T-cell (primary cell): ENCODE measurements at places on chromosomes 4 and X. TPM values are rescaled to one million over a fixed set of nuclear protein-coding genes. Genes with fewer than 3 reads are reported as not detected.

Gene ABCE1
- 65.4 TPM for total RNA-seq

Gene REELD1
- 0.78 TPM for total RNA-seq

Gene C4orf51
- total RNA-seq, result not detected

Gene SLC9A6
- total RNA-seq, result 15.9 TPM

Gene C1QTNF7
- total RNA-seq, result not detected

Gene TEX13C
- total RNA-seq, result not detected

Gene CT47B1
- not detected for total RNA-seq

GRCh38 chrX:66012094-66012534 is 27.8 kb downstream of the VSIG4 start:
- H3K27ac ChIP-seq, result peak overlapping the region; percentile 23
- no peaks in the 10 kb centered on the region for H3K27me3 ChIP-seq
- H3K4me3 ChIP-seq, result no peak overlapping the region
- H3K36me3 ChIP-seq, result no peaks in the 10 kb centered on the region

DNA sequence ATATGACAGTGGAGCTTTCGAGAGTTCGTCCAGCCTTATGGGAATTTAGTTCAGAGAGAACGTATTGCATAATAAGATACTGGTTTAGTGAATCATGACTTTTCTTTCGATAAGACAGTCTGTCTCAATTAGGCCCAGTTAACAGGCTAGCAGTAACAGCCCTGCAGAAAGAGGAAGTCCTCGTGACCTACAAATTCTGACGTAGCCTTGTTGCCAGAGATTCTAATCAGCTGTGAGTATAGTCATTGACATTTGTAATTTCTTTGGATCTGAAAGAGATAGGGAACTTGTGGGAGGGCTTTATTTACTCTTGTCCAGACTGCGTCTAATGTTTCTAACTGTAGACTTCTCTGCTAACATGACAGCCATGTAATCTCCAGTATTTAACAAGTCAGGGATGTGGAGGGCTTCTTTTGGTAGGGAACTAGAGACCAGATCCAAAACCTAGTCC is 15.8 kb downstream of the ART3 start:
- no peaks in the 10 kb centered on the region for H3K4me1 ChIP-seq
- DNase-seq, result no peak
- no peak overlapping the region for H3K4me3 ChIP-seq
- H3K27ac ChIP-seq, result no peak overlapping the region

DNA sequence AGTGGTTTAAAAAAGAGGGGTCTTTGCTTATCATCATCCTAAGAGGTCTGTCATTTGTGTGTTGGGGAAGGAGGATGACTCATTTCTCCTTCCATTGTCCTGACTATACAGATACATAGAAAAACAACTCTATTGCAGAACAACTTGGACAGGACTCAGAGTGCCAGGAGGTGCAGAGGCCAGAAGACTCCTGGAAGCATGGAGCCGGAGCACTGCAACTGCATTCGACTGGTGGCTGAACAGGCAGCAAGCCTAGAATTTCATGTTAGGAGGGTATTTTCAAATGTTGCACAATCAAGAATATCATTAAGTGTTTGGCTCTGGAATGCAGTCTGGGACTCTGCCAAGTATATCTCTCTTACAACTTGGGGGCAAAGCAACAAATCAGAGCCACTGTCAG is 35.0 kb upstream of the MAML3 start:
- H3K4me1 ChIP-seq, result no peaks in the 10 kb centered on the region
- no peak for DNase-seq
- no peak overlapping the region for H3K27ac ChIP-seq
- H3K4me3 ChIP-seq, result no peak overlapping the region

DNA sequence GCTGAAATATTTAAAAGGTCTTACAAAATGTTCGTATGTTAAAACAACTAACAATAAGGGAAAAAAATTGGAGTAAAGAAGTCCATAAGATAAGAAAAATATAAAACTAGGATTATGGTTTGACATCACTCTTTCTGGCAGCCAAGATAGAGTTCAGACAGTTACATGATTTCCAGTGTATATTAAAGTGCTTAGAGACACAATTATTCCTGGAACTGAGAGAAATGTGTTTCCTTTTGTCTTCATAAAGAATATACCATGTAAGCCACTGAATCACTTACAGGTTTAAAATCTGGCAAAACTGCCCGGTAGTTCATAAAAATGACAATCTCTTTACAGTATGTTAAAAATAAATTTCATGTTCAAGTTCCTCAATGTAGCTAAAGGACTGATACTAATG is 538.7 kb upstream of the ATOH1 start:
- H3K4me1 ChIP-seq, result no peaks in the 10 kb centered on the region
- DNase-seq, result no peak
- H3K27me3 ChIP-seq, result no peaks in the 10 kb centered on the region
- no peak overlapping the region for H3K4me3 ChIP-seq
- no peak overlapping the region for H3K27ac ChIP-seq

GRCh38 chr4:183205709-183206108 is 106.7 kb downstream of the WWC2 start:
- H3K4me1 ChIP-seq, result no peaks in the 10 kb centered on the region
- no peak for DNase-seq
- H3K36me3 ChIP-seq, result no peaks in the 10 kb centered on the region

DNA sequence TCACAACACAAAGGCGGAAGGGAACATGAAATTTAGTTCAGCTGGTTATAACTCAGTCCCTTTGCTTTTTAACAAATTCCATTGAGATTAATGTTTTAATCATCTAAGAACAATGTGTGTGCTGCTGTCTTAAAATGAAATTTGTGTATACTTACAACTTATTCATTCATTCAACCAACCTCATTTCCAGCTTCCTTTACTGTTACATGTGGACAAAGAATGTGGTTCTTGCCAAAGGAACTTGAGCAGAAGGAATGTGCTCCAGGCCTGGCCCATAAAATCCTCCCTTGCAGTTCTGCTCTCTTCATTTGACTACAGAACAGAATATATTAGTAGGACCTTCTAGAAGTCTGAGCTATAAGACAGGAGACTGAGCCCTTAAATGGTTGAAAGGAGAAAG is 176.8 kb upstream of the GLRA2 start:
- H3K36me3 ChIP-seq, result no peaks in the 10 kb centered on the region
- no peak overlapping the region for H3K4me3 ChIP-seq
- H3K27me3 ChIP-seq, result no peaks in the 10 kb centered on the region
- H3K4me1 ChIP-seq, result no peaks in the 10 kb centered on the region

- DNase-seq, result no peak
- no peak overlapping the region for H3K4me3 ChIP-seq
- no peak overlapping the region for H3K27ac ChIP-seq
- no peaks in the 10 kb centered on the region for H3K36me3 ChIP-seq
Observed at GRCh38 chr4:144611850-144612249, 34.1 kb upstream of the HHIP start.

GRCh38 chr4:83516042-83516772 is 19.7 kb upstream of the GPAT3 start:
- H3K27me3 ChIP-seq, result no peaks in the 10 kb centered on the region
- no peak overlapping the region for H3K27ac ChIP-seq
- H3K36me3 ChIP-seq, result no peaks in the 10 kb centered on the region
- no peak overlapping the region for H3K4me3 ChIP-seq

DNA sequence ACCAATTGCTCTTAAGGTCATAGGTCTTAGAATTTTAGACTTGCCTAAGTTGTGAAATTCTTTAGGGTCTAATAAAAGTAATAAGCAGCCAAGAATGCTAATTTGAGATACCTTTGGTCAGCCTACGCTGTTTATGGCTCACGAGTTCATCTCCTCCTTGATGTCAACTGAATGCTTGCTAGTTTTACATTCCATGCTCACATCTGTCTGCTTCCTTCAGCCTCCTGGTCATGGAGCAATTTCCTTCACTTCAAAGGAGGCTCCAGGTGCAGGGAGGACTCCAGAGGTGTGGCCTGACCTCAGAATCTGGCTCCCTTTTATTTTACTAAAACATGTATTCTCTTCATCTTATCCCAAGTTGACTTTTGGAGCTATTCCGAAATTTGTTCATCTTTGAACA is 23.3 kb upstream of the LNX1 start:
- no peak overlapping the region for H3K27ac ChIP-seq
- H3K27me3 ChIP-seq, result no peaks in the 10 kb centered on the region
- no peaks in the 10 kb centered on the region for H3K4me1 ChIP-seq
- no peak for DNase-seq

GRCh38 chr4:25448379-25449109 is 71.5 kb downstream of the ANAPC4 start:
- no peak overlapping the region for H3K4me3 ChIP-seq
- no peaks in the 10 kb centered on the region for H3K27me3 ChIP-seq
- no peak overlapping the region for H3K27ac ChIP-seq
- H3K36me3 ChIP-seq, result no peaks in the 10 kb centered on the region
- no peaks in the 10 kb centered on the region for H3K4me1 ChIP-seq

DNA sequence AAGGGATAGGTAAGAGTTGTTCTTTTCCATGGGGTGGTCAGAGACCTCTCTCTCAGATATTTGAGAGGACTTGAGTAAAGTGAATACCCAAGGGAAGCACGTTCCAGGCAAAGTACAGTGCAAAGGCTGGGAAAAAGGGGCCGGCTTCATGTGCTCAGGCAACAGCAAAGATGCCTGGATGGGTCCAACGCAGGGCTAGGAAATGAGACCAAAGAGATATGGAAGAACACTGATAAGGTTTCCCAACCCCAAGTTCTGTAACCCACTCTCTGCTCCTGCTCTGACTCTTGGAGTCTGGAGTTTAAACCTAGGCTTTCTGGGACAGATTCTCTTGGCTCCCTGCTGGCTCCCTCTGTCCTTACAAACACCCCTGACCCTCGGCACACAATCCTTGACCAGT is 36.2 kb upstream of the PROM1 start:
- H3K27me3 ChIP-seq, result peaks cover 21% of the 10 kb centered on the region
- H3K27ac ChIP-seq, result no peak overlapping the region
- no peak overlapping the region for H3K4me3 ChIP-seq
- H3K4me1 ChIP-seq, result peaks cover 29% of the 10 kb centered on the region

DNA sequence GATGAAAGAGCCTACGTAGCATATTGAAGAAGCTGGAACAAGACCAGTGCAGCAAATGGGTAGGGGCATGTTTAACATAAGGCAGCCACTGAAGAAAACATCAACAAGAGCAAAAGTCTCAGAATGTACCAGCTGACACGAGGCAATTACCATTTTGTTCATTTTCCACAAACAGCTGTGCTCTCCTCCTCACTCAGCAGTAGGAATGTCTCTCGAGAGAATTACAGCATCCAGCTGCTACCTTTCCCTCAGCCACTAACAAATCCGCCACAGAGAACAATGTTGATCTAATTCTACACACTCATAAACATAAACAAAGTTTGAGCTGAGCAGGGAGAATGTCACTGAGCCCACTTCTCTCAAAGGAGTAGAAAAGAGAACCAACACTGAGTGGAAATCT is 68.0 kb downstream of the OPHN1 start:
- no peak for DNase-seq
- H3K27me3 ChIP-seq, result no peaks in the 10 kb centered on the region
- no peak overlapping the region for H3K4me3 ChIP-seq
- H3K27ac ChIP-seq, result no peak overlapping the region
- H3K4me1 ChIP-seq, result no peaks in the 10 kb centered on the region
